Occipital lobe (tissue), 3 donors: ENCODE measurements at places on chromosomes 2 and 18. TPM values are rescaled to one million over a fixed set of nuclear protein-coding genes. Genes with fewer than 3 reads are reported as not detected.

- no peak for DNase-seq
Observed at GRCh38 chr2:46350029-46350689, 53.0 kb downstream of the EPAS1 start.

DNA sequence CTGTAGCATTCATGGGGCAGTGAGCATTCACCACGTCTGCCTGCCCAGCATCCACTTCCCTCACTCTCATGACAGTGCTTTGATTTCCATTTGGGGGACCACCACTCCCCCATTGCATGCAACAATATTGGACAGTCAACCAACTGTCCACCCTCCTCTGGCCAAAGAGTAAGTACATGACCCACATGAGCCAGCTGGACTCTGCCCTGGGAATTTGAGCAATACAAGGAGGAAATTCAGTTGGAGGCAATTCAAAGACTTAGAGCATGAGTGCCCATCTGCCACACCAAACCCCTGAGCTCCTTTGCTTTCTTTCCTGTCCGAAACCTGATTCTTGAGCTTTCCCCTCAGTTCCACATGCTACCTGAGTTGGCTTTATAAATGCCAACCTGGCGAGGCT, 41.7 kb upstream of the PNO1 start:
- no peak for DNase-seq

DNA sequence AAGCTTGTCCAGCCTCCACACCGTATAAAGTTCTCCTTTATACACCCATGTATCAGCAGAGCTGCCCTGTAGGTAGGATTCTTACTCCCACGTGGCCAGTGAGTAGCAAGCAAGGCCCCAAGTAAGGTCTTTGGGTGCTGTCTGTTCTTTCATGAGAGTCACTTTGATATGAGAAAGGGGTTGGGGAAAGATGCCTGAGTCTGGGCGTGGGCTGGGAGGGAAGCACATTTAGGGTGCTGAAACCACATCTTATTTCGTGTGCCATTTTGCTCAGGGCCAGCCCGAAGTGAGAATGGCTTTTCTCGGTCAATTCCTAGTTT, 436 bp upstream of the ITPRIPL1 start:
- no peak for DNase-seq

DNA sequence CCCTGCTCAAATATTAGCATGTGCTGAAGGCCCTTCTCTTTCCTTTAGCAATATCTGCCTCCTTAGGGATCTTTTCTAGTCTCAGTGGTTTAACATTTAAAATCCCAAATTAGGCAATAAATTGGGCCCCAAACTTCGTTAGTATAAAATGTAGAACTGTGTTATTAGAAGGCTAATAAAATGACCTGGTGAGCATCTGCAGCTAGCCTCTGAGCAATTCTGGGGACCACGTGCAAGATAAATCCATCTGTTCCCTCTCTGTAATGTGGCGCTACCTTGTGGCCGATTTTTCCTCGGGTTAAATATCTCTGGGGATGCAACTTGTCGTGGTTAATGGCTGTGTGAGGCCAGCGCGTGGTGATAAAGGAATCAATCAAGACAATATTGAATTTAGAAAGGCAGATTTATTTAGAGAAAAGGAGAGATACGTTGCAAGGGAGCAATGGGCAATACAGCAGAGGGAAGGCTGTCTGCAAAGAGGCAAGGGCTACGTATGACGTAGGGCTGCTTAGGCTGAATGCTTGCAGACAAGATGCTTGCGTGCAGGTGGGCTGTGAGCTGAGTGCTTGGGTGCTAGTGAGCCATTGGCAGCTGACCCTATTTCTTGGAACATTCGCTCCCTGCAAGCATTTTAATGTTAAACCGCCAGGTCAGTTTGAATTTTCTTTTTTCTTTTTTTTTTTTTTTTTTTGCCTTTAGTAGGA, 18.5 kb upstream of the IL36G start:
- DNase-seq: no peak

DNA sequence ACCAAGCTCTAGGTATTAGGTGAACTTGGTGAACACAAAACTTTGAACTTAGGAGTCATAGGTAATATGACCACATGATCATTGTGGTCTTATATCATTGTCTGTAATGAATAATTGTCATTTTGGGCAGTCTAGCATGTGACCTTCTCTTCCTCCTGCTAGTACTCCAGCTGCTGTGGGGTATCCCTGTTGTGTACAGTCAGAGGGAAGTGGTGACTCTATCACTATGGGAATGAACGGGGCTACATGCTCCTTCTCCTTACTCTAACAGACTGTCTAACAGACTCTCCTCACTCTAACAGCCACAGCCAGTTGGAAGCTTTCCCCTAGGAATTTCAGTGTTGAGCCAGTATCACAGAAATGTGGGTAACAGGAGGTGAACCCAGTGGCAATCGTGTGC, 68.2 kb upstream of the NEDD4L start:
- DNase-seq: no peak

- DNase-seq: no peak
Observed at GRCh38 chr2:96890726-96891385, 21.0 kb upstream of the SEMA4C start.

DNA sequence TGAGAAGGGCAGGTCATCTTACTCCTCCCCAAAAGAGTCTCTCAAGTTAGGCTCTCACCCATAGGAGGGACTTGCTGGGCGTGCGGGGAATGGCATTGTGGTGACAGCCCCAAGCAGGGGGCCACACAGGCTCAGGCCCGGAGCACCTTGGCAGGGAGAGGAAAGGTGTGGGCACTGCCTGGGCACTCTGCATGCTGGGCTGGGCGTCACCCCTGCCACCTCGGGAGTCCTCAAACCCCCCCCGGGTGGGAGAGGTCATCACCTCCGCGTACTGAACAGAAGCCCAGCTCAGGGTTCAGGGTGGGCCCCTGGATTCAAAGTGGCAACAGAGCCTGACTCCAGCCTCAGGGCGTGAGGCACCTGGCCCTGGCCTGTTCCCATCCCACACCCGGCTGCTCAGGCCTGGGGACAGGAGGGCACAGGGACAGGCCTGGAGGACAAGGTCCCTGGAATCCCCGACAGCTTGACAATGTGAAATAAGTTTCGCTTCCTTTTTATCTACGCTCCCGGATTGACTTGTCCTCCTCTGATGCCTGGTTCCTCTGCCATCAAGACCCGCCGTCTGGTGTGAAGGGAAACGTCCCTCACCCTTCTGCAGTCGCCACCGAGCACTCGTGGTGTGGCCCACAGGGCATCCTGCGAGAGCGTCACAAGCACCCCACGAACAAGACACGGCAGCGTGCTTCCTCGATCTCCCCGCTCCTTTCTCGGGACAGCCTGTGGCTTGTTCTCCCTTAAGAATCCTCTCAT, 97.8 kb downstream of the HDAC4 start:
- no peak for DNase-seq

- no peak for DNase-seq
Observed at GRCh38 chr18:56505293-56505692, 133.1 kb downstream of the TXNL1 start.

DNA sequence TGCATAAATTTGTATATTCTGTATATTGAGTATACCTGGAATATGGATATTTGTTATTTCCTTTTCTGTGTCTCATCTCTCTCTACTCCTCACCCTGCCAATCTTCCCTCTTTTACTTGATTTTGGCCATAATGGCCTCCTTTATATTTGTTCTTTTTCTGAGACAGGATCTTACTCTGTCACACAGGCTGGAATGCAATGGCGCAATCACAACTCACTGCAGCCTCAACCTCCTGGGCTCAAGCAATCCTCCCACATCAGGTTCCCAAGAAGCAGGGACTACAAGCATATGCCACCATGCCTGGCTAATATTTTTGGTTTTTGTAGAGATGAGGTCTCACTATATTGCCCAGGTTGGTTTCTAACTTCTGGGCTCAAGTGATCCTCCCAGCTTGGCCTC, 30.5 kb downstream of the PREPL start:
- no peak for DNase-seq

DNA sequence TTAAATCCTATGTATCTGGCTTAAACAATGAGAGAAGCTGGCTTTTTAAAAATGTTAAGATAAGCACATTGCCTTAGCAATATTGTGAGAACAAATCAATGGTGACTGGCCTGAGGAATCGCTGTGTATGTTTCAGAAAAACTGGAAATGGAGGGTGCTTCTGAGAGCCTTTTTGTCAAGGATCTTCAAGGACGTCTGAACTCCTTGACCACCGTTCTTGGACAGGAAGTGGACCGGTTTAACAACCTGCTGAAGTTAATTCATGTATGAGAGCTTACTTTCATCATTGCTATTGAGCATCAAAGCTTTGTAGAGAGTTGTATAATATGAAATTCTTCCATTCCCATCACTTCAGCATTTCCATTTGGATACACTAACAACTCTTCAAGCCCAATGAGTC, 72.6 kb downstream of the TRABD2A start:
- DNase-seq: no peak

- no peak for DNase-seq
Observed at GRCh38 chr18:55439056-55439455, 148.9 kb downstream of the TCF4 start.

GRCh38 chr2:122261911-122262310, 506.5 kb downstream of the TSN start:
- DNase-seq: no peak

GRCh38 chr18:22210311-22210754, 40.9 kb downstream of the GATA6 start:
- DNase-seq: no peak

DNA sequence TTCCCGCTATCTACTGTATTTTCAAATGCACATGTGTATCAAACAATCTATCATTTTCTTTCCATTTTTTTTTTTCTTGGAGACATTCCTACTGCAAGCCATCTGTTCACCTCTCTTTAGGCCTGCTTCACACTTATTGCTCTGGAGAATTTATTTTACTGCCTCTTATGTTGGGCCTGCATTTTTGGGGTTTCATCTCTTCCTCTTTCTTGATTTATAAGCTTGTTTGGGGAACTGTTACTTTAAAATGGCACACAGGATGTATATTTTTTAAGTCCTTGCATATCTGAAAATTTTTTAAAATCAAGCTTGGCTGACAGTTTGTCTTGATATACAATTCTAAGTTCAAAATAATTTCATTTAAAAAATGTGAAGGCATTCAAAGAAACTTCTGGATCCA, 3.5 kb upstream of the RAB27B start:
- DNase-seq: no peak

- DNase-seq: no peak
Observed at GRCh38 chr2:62661263-62661635, 44.3 kb upstream of the EHBP1 start.

- no peak for DNase-seq
Observed at GRCh38 chr2:8296306-8296705, 385.6 kb upstream of the ID2 start.

GRCh38 chr2:64846177-64846576, 143.0 kb upstream of the SLC1A4 start:
- no peak for DNase-seq

- DNase-seq: no peak
Observed at GRCh38 chr2:78734221-78734620, 291.3 kb upstream of the REG3G start.

GRCh38 chr2:39689876-39690275, 24.2 kb downstream of the TMEM178A start:
- no peak for DNase-seq

DNA sequence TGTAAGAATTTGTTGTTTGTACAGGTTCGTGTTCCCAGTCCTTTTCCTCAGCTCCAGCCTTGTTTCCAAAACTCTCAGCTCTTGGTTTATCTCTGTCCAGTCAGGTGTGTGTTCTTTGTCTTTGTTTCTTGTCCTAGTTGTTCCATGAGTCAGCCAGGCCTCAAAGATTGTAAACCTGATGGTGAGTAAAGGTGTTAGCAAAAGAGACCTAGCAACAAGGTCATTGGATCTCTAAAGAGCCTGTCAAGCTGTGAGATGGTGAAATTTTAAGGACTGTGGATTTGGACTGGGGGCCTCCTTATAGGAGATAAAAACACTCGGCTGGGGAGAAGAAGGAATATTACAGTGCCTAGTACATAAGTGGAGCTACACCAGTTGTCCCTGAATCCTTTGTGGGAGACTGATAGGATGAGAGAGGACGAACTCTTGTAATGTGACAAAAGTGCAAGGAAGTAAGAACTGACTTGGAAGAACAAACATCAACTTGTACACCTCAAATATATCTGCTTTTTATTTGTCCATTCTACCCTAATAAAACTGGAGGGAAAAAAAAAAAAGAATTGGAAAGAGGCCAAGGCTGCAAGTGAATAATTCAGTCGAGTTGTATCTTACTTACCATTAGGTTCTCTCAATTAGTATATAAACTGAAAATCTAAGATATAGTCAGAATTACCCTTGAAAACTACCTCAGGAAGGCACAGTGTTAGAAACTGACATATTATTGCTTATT, 37.2 kb downstream of the ITGA6 start:
- no peak for DNase-seq

Gene RAX
- not detected for total RNA-seq

Gene TGFBRAP1
- 25.0 TPM for total RNA-seq

Gene TMBIM1
- 16.2 TPM for total RNA-seq

Gene SATB2
- 532 TPM for total RNA-seq

Gene ASIC4
- 8.3 TPM for total RNA-seq

Gene SNED1
- total RNA-seq: 3.3 TPM

Gene EPAS1
- 6.1 TPM for total RNA-seq

Gene SLC11A1
- total RNA-seq: 1.7 TPM

Gene TMEM131
- 42.9 TPM for total RNA-seq

Gene STEAP3
- not detected for total RNA-seq

Gene STON1
- total RNA-seq: 9.4 TPM

Gene FTCDNL1
- 3.3 TPM for total RNA-seq

Gene SFTPB
- total RNA-seq: 0.16 TPM

Gene MGAT4A
- 40.7 TPM for total RNA-seq

Gene CABYR
- 34.6 TPM for total RNA-seq
